ENCODE measurements at places on chromosomes 12 and 14.

- peak; percentile 83 for DNase-seq
These were observed 125.3 kb upstream of the ATF7IP start for GRCh38 chr12:14239935-14240872.

- no peak for DNase-seq
These were observed 35.5 kb downstream of the CCDC92 start for GRCh38 chr12:123936956-123937706.

- no peak for DNase-seq
These were observed 217.3 kb downstream of the ADGRD1 start for GRCh38 chr12:131171029-131171428.

DNA sequence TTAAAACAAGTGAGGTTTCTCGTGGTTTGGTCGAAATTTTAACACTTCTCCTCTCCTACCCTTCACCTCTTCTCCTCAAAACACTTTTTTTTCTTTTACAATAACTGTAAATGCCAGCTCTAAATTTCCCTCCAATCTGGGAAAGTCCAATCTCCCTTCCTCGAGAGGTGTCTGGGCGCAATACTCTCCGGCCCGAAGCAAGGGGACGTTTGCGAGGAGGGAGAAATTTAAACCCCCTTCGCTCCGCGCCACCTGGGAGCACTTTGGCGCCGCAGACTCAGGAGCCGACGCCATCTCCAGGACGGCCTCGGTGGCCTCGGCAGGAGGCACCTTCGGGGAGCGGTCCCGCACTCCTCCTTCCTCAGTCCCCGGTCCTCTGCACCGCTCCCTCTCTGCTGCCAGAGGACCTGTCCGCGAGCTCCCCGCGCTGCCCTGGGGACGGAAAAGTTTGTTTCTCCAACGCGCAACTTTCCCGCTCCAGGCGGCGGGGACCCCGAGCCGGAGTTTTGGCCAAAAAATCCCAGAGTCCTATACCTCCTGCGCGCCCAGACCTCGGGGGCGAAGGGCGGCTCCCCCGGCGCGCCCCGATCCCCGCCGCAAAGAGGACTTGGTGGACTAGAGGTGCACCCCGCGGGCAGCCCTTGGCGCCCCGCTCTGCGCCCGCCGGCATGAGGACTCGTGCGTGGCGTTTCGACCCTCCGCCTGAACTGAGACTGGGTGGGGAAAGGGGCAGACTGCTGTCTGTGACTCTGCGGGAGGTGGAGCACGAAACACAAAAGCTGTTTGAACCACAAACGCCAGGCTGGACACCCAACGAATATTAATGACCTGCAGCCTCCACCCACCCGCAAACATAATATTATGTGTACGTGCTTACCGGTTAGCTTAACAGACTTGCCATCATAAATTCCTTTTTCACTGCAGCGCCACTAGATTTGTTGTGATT is 95.2 kb upstream of the HMGA2 start:
- DNase-seq, result no peak

DNA sequence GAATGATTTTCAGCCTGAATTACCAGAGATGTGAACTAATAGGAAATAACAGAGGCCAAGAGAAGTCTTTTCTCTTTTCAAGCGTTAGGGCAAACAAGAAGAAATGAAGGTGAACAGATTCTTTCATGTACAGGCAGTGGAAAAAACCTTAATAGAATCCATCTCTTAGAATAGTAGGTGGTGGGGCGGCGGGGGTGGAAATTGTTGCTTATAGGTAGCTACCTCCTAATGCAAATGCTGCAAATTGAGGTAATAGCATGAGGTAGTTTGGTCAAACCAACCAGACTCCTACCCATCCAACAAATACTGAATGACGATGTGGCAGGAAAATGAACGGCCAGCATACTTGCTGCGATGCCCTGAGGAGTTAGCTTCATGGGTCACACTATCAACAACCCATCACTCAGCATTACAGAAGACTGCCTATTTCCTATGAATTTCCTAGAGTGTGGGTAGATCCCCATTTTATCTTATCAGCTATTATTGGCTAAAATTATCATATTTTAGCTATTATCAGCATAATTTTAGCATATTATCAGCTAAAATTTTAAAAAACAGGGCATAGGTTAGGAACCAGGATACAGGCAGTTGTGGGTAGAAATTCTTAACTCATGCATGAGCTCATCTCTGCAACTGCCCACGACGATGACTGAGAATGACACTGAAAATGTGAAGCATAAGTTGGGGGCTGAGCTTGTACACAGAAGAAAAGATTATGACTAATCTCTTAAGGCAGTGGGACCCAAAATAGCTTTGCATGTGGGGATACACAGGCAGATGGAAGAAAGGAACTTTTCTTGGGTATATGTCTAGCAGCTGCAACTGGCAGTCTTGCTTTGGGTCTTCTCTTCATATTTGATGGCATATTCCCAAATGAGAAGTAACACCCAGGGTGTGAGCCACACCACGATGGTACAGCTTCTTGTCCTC is 68.7 kb downstream of the NIN start:
- DNase-seq, result peak; percentile 49

DNA sequence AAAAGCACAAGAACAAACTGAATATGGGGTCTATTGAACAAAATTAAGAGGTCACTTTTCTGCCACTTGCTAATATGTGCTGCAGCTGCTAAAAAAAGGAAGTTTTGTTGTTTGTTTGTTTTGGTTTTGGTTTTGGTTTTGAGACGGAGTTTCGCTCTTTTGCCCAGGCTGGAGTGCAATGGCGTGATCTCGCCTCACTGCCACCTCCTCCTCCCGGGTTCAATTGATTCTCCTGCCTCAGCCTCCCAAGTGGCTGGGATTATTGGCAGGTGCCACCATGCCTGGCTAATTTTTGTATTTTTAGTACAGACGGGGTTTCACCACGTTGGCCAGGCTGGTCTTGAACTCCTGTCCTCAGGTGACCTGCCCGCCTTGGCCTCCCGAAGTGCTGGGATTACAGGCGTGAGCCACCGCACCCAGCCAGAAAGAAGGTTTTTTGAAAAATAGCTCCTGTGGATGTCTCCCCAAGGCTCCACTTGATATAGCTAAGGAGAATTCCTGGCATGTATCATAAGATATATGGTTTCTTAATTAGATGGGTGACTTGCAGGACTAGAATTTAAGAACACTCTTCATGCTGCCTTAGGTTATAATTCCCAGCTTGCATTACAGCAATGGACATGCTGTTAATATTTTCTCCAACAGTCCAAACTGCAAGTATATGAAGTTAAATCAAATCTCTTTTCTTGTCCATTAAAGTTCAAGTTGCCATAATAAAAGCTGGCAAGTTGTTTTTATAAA is 237.6 kb upstream of the AMIGO2 start:
- DNase-seq, result peak; percentile 16

DNA sequence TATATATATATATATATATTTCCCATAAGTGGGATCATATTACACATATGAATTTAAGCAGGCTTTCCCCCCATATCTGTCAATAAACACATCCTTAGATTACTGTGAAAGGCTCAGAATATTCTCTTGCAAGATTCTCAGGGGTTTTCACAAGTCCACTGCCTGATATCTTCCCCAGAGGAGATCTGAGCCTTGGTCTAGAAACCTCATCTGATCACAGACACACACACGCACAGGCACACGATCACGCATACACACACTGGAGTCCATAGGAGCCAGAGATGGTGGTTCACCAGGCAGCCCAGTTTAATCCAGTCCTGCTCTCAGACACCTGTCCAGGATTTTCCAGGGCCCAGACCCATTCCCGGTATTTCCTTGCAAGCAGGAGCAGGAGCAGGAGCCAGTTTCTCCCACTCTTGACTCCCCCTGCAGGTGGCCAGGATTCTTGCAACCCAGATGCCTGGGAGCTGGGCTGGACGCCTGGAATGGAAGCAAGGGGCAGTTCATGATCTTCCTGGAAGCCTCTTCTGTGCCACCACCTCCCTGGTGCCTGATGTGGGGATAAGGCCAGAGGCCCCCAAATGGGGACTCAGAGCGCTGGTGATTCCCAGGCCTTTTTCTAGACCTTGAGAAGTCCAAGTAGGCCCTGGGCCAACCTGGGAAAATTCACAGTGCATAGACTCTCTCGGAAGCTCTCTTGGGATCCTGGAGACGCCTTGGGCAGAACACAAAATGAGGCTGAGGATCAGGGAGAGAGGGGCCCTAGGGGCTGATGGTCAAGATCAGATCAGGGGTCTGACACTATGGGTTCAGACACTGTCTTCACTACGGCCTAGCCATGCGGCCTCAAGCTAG is 16.5 kb upstream of the KRT78 start:
- no peak for DNase-seq

DNA sequence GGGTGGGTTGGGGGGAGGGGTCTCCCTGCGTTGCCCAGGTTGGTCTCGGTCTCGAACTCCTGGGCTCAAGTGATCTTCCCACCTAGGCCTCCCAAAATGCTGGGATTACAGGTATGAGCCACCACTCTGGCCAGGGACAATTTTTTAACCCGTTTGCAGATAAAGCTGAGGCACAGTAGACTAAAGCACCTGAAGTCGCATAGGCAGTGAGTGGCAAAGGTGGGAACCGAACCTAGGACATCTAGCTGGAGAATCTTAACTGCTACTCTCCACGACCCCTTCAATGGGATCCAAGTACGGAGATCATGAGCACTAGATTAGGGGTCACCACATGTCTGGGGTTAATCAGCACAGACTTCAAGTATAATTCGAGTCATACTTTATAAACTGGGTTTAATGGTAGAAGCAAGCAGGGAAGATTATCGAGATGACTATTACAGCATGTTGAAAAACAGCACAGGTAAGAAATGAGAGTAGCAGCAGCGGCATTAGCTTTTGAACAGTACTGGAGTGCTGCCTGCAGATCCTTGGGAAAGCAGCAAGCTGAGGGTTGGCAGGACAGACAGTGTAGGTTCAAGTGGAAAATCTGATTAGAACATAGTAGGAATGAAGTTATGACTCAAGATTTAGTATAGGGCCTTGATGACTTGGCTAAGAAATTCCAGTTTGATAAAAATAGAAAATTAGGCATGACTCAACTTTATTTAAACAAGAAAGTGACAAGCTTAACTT is 23.9 kb downstream of the NID2 start:
- DNase-seq, result no peak

DNA sequence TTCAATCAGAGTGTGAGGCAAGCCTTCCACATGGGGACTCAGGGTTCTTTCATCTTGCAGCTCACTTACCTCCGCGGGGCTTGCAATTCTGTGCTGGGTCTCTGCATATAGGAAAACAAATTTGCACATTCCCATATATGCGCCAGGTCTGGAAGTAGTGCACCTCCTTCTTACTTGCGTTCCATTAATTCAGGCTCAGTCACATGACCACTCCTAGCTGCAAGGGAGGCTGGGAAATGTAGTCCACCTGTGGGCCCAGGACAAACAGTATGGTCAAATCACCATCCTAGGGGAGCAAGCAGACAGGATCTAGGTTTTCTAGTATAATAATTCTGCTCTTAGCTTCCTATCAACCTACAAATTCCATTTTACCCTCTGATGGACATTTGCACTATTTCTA is 160.4 kb downstream of the AACS start:
- no peak for DNase-seq

DNA sequence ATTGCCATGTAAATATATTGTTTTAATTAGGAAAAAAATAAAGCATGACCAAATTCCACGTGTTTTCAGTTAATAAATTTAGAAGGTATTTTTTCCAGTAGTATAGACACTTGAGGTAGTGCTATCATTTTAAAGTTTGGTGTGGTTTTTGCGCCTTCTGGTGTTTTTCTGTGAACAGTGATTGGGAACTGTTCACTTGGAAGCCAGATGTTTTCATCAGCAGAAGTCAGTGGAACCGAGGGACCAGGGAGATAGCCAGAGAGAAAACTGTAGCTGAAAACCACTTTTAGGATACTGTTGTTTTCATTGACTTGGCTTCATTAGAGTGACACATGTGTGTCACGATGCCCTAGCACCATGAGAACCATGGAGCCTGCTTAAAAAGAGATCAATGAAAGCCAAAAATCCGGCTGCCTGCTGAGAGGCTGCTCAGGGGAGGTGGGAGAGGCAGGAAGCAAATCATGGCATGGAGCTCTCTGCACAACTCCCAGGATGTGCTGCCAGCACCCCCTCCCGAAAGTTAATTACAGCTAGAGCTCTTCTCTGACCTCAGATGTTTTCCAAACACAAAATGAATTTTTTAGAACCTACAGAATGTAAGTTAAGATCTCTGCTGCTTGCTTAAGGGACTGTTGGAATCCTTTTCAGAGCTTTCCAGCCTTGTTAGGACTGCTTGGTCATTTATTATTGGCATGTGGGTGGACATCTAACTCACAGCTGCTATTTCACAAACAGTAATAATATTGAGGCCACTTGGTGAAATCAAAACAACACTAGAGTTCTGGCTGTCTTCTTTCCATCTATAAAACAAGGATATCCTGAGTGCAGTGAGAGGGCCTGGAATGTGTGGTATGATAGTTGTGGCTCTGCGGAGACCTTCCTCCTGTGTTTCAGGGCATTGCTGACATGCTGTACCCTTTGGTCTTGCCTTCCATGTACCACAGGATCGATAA is 192.3 kb downstream of the ANO4 start:
- DNase-seq, result no peak

- no peak for DNase-seq
These were observed 4.4 kb downstream of the TMEM179 start for GRCh38 chr14:104600141-104600643.

GRCh38 chr14:26765768-26766520 is 168.1 kb upstream of the NOVA1 start:
- no peak for DNase-seq

GRCh38 chr12:80798281-80798680 is 81.6 kb downstream of the MYF5 start:
- DNase-seq, result no peak

DNA sequence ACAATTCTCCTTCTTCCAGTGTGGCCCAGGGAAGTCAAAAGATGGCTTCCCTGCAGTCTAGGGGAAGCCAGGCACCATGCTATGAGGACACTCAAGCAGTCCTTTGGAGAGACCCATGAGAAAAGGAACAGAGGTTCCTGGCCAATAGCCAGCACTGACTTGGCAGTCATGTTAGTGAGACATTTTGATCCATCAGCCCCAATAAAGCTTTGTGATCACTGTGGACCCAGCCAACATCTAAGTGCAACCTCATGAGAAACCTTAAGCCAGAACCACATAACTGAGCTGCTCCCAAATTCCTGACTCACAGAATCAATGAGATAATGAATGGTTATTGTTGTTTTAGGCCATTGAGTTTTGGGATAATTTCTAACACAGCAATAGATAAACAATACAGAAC is 51.0 kb upstream of the NAP1L1 start:
- no peak for DNase-seq

DNA sequence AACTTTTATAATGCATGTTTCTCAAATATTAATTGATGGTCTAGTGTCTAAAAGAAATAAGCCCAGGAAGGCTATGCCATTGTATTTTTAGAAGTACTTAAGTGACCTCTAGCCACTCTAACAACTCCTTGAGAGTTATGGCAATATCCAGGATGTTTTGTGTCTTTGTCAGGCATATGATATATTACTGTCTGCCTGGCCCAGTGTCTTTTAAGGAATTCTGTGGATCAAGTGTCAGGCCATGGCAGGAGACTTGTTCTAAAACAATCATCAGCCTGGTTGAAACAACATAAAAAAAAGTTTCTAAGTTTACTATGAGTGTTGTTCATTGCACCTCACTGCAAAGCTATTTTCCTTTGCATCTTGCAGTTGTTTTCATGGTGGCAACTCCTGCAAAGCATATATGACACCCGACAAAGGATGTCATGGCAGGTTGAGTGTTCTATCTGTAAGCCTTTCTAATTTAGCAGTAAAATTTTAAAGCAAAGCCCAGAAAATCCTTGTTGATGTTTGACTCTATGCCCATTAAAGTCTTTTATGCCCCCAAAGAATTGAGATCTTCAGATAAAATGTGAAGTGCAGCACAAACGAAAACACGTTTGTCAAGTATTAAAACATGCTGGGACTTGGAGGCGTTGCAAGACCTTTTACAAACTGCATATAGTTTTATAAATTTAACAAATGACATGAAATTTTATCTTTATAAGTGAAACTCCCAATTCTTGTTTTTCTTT is 89.5 kb upstream of the SLC38A2 start:
- no peak for DNase-seq

GRCh38 chr12:69073035-69073434 is 140.1 kb upstream of the CPM start:
- no peak for DNase-seq

Data from GM06990 (cell line).